ENCODE measurements at places on chromosomes 6 and 20.

DNA sequence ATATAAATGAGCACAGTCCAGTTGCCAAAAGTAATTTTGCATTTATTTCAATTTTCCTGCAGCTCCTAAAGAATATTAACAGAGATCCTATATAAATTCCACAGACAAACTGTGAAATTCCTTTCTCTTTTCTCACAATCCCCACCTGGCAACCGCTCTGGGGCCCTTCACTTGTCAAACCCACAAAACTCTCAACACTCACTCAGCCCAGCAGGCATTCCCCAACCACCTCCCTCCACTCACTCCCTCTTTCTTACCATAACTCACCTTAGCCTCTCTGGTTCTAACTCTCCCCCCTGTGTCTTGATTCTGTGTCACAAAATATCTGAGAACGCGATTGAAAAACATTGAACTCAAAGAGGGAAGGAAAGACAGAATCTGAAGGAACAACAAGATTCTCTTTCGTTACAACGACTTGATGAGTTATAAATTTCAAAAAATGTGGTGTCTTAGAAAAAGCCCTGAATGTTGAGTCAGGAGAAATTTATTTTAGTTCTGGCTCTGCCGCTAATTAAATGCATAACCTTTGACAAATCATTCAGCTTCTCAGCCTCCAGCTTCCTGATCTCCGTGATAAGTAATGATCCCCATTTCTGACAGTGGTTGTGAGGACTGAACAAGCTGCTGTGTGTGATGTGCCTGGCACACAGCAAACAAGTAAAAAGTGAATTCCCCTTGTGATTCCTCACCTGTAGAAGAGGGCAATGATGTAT, 87.9 kb downstream of the UNC5CL start:
- no peak for DNase-seq

DNA sequence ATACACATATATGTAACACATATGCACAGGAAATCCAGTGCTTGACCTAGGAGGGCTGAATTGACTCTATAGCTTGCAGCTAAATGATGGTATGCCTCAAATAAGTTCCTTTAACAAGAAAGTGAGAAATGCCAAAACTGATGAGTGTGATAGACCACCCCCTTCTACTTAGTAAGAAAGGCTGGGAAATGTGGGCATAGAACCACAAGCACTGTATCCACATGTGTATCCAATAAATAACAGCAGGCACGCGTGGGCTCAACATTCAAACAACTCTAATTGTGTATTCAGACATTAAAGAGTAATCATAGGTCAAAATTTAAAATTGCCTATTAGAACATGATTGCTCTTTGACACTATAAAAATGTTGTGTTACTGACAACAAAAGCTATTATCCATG, 54.1 kb downstream of the FAM83B start:
- no peak for DNase-seq

- no peak for DNase-seq
These were observed 80.4 kb upstream of the EMILIN3 start for GRCh38 chr20:41447006-41447405.

GRCh38 chr20:24949756-24950127, 673 bp downstream of the CST7 start:
- no peak for DNase-seq

- DNase-seq = no peak
These were observed 3.8 kb upstream of the MYBL2 start for GRCh38 chr20:43662943-43663655.
